ENCODE measurements at places on chromosomes 1 and 21.

GRCh38 chr1:3948344-3948743 lies 48.3 kb upstream of the C1orf174 start:
- no peak for DNase-seq

- DNase-seq: peak; percentile 82
These were observed at the start of gene KCTD3 for GRCh38 chr1:215566556-215567490. Gene KCTD3, plus strand, starts transcription at chr1:215567304. Its CDS starts 382 bp downstream, at chr1:215567686.

DNA sequence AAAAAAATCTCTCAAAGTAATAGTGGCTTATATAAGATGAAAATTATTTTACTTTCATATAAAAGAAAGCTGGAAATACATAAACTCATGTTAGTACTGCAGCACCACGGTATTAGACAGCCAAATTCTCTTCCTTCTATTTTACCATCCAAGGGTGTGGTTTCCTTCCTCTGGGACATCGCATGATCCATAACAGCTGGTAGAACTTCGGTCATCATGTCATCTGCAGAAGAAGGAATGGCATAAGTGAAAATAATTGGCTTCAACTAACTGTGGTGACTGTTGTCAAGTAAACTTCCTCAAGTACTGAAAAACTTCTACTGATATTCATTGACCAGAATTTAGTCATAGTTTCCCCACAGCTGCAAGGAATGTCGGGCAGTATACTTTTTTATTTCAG lies 28.3 kb upstream of the IFI44L start:
- DNase-seq: no peak

- no peak for DNase-seq
These were observed 23.7 kb downstream of the KIAA1614 start for GRCh38 chr1:180936110-180937011.

DNA sequence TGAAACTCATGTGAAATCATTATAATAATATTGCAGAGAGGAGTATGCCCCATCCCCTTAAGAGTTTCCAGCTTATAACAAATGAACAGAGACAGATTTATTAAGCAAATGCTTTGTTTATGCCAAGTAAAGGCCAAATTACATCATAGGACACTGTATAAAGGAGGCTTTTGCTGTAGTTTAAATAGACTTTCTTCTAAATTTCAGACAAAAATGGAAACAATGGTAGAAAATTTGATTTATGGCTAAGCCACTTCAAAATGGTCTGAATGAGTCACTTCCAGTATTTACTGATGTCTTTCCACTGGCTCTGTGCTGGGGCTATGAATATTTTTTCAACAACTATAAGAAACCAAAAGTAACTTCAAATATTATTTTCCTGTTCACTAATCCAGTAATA lies 81.1 kb upstream of the ST6GALNAC5 start:
- no peak for DNase-seq

- no peak for DNase-seq
These were observed 6.3 kb upstream of the FOXD2 start for GRCh38 chr1:47431534-47431933.

- no peak for DNase-seq
These were observed 850.2 kb upstream of the ADAMTS5 start for GRCh38 chr21:27817074-27817473.

DNA sequence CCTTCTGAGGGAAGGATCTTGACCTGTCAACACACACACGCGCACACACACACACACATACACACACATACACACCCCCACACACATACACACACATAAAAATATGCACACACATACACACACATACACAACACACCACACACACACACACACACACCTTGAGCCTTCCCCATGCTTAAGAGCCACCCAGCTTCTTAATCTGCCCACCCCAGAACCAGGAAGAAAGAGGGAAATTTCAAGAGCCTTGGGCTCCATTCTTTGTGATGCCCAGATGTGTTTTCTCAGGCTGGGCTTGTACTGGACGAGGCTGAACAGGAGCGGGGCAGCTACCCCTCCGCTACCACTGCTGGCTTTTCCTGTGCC lies 643.5 kb downstream of the KIF26B start:
- DNase-seq: no peak

DNA sequence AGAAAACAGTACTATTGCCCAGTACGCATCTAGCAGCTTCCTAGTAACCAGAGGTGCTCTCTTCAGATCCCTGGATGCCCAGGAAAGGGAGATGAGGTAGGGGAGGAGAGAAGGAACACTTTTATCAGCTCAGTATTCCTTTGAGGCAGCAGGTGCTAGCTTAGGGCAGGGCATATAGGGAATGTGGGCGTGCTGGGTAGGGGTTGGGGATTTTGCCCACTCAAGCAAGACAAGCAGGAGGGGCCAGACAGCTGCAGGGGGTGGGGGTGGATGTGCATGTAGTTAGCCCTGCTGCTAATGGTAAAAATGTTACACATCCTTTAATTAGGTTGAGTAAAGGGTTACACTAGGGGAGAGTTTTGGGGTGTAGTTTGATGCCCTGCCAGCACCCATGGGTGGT lies 18.1 kb upstream of the AVPR1B start:
- DNase-seq: no peak

DNA sequence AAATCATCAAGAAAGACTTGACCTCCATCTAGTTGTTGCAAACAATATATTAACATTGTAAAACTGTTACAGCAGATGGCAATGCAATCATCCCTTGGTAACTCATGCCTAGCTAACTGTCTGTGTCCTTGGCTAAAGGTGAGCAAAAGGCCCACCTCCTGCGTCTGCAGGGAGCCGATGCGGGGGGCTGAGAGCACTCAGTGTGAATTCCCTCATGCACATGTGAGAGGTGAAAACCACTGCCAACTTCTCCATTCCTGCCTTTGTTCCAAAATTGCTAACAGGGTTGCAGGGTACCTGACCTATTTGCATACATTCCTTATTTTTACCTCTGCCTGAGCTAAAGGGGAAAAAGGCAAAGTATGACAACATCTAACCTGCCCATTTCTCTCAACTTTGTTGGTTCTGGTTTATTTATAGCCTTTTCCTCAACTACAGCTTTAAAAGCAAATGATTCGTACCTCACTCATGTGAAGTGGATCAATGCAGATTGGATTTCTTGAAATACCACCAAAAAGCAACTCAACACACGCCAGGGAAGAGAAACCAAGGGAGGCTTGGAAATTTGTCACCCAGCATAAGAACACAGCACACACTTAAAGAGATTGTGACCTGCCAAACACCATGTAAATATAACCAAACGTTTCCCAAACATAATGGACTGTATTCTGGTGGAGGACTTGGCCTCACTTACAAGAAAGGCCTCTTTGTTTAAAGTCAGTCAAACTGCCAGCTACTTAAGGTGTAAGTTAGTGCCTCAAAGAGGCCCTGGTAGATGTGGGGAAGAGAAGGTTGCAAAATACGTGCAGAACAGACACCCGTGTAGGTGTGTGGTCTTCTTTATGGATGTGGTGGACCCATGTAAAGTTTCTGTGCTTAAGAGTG lies 651.0 kb downstream of the SMYD3 start:
- DNase-seq: no peak

GRCh38 chr1:107727866-107728265 lies 237.1 kb downstream of the VAV3 start:
- DNase-seq: no peak

DNA sequence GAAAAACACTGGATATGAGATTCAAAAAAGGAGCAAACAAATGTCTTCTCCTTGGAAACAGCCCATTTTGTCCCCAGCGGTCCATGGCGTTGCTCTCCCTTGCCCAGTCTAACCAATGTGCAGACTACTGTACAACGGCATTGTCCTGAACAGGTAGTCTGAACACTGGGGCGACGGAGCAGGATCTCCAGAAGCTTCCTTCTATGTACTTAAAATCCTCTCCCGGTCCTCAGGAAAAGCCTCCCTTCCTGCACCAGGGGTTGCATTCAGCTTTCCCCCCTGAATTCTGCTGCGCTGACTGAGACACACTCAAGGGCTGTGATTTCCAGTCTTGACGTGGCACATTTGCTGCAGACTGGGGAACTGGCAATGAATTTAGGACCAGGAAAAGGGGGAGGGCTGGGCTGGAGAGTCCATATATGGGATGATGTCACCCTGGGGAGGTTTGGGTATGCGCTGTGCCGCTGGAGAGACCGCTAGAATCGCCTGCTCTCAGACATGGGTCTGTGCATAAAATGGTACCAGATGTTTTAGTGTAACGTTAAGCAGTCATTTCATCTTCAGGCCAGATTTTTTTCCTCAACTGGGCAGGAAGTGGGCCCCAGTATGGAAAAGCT lies 275.9 kb upstream of the C1orf105 start:
- peak; percentile 31 for DNase-seq

- no peak for DNase-seq
These were observed 14.7 kb upstream of the OR2T27 start for GRCh38 chr1:248670003-248670402.

GRCh38 chr21:44383216-44383615 lies 29.8 kb downstream of the TRPM2 start:
- DNase-seq: no peak

DNA sequence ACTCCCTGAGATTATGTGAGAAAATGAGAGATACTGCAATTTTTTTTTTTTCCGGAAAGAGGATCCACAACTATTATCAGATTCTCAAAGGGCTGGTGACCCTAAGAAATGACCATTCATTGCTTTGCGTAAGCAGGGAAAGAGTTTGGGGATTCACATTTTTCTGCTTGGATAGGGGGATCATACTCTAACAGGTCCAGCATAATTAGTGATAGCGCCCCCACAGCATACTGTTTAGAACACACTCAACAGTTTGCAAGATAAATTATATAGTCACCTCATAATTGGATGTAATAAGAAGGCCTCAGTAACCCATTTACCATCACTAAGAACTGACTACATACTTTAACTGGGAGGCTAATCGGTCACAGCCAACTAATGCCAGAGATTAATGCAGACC lies 1.9 kb downstream of the CCT3 start:
- no peak for DNase-seq

DNA sequence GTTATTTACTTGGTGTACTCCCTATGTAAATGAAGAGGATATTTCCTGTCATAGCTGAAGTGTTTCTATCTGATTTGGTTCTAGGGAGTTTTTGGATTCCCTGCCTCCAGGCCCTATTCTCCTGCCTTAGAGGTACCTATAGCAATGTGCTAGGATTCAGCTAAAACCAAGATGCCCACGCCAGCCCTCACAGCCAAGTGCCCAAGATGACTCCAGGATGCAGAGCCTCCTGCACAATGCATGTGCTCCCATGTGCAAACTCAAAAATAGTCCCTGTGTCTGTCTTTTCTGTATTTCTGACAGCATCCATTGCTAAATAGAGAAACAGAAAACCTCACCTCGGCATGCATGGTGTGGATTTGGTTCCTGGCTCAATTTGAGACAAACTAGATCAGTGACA lies 887 bp upstream of the TARBP1 start:
- no peak for DNase-seq

Measured in thyroid gland (tissue), 4 donors.